ENCODE measurements at places on chromosomes 1 and 21.

GRCh38 chr1:84740050-84740714, 49.9 kb upstream of the SSX2IP start:
- DNase-seq = no peak

DNA sequence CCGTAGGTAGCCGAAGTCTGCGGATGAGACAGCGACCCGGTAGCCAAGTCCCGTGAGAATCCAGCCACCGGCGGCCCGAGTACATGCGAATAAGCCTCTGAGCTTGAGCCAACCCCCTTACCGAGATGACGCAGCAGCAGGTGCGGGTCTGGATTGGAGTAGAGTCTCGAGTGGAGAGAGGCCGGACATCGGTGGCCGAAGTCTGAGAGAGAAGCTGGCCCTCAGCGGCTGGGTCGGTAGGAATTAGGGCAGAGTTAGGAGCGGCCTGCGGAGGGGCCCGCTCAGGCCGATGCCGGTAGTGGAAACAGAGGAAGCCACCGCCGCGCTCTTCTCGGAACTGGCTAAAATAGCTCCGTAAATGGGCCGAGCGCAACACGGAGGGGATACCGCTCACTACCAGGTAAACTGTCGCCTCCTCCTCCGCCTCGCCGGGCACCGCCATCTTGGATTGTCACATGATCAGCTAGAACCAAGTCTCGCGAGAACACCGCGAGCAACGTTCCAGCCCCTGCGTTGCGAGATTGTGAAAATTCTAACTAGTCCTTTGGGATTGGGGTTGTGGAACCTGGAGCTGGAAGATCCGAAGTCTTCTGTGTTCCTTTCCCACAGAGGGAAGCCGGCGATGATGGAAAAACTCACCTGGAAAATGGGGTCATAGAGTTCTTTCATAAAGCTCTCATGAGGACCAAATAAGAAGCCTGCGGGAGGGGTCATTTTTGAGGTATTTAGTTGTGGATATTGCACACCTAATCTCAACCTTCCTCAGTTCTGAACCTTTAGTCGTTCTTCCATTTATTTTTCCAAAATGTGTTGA, at the start of gene GPATCH3:
Gene GPATCH3 (minus strand): TSS at position 467 of the 814 bp plus-strand sequence. CDS start 25 bp downstream, at position 442.
- DNase-seq = peak; percentile 91

- DNase-seq = no peak
Measured at GRCh38 chr1:224734261-224734935, 118.3 kb downstream of the CNIH3 start.

GRCh38 chr1:168491527-168492164, 52.2 kb downstream of the XCL2 start:
- no peak for DNase-seq

DNA sequence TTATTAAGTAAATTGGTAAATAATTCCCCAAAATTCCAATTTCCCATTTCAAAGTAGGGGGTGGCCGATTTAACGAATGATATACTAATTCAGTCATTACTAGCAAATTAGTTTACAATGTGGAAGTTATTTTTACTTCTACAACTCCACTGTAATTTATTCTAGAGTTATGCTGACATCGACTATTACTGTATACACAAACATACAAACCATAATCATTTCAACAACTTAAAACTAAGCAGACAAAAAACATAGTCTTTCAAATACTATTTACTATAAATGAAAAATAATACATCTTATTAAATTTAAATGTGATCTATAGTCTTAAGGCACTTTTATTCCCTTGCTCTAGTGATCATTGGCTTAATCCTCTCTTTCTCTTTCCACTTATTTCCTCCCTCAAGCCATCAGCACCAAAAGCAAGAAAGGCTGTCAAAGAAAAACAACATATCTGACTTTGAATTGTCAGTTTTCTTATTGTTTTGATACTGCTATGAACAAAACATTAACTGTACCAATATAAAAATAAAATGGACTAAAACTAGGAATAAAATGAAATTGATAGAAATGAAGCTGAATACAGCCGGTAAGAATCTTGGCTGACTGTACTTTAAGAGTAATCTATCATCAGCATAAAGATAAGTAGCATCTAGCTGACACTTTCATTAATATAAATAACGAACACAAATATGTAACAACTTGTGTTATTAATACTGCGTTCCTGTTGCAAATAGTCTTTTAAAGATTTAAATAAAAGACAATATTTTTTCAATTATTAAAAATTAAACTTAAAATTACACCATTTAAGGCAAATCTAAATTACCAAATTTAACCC, 4.1 kb downstream of the CDC42BPA start:
- no peak for DNase-seq

DNA sequence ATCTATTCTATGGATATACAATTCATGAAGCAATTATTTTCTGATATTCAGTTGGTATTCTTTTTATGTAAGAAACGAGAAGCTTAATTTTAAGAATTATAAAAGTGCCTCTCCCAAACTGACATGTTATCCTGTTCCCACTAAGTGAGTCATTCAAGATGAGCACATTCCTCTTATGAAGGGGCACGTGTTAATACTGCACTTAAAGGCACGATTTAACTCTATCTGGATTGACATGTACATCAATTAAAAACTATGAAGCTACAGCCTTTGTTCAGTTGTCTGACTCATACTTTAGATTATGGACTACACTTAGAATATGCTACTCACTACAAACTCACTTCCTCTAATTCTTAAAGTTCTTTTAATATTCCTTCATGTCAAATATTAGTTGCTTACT, 111.6 kb downstream of the CYYR1 start:
- no peak for DNase-seq

DNA sequence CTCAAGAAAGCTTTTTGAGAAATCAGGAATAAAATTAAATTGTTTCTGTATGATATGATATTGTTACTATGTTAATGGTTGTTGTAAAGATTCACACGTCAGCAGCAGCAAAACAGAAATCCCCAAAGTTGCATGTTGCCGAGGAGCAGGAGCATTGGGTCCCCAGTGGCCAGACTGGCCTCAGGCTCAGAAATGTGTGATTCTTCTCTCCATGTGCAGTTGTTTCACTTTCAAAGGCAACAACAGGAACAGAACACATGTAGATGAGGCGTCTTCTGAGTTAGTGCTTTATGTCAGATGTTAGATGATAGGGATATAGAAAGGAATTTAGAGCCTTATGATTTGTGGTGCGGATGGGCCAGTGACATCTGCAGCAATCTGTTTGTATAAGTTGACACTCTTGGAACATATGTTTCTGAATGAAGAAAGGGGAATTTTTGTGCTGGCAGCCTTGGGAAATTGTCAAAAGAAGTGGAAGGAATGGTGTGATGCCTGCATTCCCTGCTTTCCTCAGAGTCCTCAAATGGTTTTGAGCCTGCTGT, 2.1 kb upstream of the TTLL7 start:
- no peak for DNase-seq
